ENCODE measurements at places on chromosomes 12 and 14.

- peak; percentile 66 for DNase-seq
Measured at GRCh38 chr12:2396448-2396871, 343.7 kb downstream of the CACNA1C start.

DNA sequence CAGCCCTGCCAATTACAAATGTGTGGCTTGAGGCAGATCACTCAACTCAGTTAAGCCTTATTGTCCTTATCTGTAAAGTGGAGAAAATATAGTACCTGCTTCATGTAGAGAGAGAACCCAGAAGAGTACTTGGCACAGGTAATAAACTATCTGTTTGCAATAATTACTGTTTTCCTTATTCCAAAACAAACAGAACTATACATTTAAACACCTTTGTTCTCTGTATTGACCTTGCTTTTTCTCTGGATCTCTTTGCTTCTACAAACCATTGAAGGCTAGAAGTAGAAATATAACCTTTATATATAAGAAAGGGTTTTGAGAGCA lies 70.8 kb upstream of the SRSF5 start:
- no peak for DNase-seq

DNA sequence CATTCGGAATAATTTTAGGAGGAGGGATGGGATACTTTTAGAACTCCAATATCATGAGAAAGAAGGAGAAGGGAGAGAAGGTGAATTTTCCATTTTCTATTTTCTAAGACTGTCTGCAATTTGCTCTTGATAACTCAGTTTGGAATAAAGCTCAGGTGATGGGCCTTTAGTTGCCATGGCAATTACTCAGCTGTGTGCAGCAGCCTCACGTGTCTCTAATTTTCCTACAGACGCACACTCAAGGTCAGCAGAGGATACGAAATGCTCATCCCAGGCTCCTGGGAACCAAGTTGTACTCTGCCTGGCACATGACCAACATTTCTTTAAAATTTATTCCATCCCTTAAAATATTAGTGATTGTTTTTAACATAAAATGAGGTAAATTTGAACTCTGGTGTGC lies 76.7 kb downstream of the TTC8 start:
- no peak for DNase-seq

DNA sequence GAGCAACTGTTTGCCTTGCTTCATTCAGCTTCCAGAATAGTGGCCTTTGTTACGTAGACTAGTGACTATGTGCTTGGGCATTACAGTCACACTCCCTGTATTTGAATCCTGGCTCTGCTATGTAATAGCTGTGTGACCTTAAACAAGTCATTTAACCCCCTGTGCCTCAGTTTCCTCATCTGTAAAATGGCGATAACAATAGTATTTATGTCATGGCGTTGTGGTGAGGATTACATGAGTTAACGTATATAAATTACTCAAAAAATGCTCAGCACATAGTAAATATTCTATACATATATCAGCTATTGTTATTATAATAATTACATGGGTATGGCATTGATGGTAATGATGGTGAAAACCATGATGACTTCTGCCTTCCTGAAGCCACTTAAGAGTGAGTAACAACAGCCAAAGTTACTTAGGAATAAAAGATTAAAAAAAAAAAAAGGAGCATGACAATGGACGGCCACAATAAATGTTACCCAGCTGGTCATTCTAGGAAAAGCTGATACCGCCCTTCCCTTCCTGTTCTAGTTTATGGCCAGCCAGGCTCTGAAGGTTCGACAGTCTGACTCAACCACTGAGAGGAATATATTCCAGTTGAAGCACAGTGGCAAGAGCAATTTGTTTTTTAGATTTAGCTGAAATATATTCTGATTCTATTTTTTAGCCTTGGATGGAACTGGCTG lies 9.9 kb upstream of the ADIPOR2 start:
- DNase-seq: no peak

GRCh38 chr12:102441077-102441596 lies 39.2 kb downstream of the IGF1 start:
- DNase-seq: no peak

DNA sequence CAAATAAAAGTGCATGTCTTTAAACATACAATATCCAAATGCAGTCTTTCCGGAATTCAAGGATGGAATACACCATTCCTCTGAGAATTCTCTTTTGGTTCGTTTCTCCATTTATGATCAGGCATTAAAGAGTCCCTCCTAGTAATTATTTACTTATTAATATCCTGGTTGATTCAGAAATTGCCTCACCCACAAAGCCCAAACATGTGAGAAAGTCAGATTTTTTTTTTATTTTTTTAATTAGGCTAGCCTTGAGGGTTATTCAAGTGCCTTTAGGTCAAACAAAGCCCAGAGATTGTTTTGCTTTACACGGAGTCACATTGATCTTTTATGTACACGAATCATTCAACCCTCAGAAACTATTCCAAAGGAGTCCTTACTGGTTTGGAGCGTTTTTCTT lies 6.4 kb upstream of the TSPAN8 start:
- no peak for DNase-seq

GRCh38 chr12:28958553-28959195 lies 190.4 kb upstream of the FAR2 start:
- DNase-seq: no peak

GRCh38 chr12:130787445-130788410 lies 51.3 kb downstream of the STX2 start:
- no peak for DNase-seq

DNA sequence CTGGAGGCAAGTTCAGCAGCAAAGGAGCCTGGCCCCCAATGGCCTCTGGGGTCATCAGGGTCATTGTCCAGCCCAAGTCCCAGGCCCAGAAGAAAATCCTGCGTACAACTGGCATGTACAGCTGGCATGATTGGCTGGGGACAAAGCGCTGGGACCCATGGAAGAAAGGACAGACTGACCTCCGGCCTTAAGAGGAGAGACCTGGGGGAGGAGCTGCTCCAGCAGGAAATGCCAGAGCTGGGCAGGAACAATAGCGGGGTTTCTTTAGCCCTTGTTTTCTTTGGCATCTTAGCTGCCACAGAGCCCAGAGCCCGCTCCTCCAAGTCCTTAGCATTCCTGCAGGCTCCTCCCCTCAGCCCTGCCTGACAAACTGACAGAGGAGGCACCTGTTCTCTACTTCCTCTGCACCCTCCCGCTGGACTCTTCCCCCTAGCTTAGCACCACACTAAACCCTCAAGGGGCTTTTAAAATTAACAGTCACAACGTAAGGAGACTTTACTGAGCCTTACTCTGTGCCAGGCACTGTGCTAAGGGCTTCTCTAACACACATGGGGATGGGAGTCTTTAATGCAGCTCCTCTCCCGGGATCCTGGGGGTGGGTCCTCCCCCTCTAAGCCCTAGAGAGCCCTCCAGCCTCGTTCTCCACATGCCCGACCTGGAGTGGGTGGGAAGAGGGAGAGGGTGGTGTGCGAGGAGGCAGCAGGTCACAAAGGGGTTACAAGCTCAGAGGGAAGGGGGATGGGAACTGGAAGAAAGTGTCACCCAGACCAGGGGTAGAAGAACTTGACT lies 1.8 kb upstream of the AQP5 start:
- no peak for DNase-seq

- DNase-seq: no peak
Measured at GRCh38 chr14:22685467-22685866, 41.3 kb upstream of the OR6J1 start.

DNA sequence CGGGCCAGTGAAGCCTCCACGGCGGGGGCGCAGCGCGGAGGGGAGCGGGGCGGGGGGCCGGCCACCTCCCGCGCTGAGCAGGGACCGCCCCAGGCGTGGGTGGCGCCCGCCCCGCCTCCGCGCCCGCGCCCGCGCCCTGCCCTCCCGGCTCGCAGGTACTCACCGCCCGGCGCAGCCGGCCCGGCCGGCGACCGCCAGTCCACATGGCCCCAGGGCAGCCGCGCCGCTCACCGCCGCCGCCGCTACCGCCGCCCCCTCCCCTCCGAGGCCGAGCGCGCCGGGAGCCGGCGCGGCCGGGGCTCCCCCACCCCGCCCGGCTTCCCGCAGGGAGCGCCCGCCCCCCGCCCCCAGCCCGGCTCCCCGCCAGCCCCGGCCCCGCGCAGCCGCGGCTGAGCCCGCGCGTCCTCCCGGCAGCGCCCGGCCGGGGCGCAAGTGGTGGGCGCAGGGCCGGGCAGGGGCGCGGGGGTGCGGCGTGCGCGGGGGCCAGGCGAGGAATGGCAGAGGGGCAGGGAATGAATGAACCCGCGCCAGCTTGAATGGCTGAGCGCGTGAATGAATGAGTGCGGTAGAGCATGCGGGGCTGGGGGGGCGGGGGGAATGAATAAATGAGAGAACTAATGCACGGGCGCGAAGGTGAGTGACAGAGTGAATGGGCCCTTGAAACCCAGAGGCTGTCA lies at the start of gene BEGAIN:
Gene BEGAIN, minus strand, starts transcription at position 332 of the 677 bp plus-strand sequence. Its CDS starts 127 bp downstream, at position 205.
- no peak for DNase-seq

DNA sequence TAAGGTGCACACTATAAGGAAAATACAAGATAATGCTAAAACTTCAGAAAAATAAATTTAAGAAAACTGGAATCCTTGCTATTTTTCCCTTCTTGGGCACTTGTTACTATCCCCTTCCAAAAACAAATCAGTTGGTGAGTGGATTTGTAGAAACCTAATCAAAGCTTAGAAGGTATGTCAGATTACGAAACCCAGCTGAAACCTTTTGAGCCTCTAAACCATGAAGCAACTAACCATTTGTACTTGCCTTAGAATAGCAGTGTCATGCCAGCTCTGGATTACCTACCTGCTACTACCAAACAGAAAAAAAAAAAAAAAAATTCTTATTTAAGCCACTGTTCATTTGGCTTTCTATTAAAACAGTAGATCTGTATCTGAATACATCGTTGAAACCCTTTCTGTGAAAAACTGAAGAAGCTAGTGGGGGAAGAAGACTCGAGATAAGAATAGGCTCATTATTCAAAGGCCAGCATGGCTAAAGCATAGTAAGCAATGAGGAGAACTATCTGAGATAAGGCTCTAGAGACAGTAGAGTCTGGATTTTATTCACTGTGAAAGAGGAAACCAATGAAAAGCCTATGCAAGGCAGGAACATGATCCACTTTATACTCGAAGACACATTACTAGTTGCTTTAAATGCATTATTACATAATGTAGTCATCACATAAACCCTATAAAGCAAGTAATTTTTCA lies 30.2 kb downstream of the OSBPL8 start:
- DNase-seq: no peak

DNA sequence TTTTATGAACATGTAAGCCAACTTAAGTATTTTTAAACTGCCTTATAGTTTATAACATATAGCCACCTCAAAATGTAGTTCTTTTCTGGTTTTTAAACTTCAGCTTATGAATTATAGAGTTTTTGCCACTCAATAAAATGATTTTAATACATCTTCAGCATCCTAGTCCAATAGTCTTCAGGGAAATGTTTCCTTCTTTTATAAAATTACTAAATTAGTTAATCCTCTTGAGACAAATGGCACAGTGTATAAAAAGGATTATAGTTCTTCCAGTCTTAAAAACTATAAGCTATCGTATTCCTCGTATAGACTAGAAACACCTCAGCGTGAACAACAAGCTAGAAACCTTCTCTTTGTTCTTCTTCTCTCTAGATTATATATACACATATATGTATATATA lies at the start of gene OR6C74:
Gene OR6C74, plus strand, starts transcription at position 301 of the 400 bp plus-strand sequence. CDS start 2,679 bp downstream, outside the sequence.
- DNase-seq: no peak

- DNase-seq: no peak
Measured at GRCh38 chr12:93699271-93700145, 22.3 kb downstream of the CRADD start.

DNA sequence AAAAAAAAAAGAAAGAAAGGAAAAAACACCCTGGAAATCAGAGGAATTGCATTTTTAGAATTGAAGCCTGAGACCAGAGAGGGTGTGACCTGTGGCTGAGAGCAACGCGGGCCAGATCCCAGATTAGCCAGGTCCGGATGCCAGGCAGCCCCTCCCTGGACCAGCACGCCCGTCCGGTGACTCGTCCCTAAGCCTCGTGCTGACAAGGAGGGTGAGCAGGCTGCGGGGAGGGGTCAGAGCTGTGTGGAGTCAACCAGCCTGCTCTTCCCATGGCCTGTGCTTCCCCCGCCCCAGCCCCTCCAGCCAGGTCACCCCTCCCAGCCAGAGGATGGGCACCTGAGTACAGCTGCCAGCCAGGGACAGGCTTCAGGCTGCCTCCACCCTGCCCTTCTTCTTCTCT lies 4.2 kb upstream of the KLC1 start:
- DNase-seq: peak; percentile 73

DNA sequence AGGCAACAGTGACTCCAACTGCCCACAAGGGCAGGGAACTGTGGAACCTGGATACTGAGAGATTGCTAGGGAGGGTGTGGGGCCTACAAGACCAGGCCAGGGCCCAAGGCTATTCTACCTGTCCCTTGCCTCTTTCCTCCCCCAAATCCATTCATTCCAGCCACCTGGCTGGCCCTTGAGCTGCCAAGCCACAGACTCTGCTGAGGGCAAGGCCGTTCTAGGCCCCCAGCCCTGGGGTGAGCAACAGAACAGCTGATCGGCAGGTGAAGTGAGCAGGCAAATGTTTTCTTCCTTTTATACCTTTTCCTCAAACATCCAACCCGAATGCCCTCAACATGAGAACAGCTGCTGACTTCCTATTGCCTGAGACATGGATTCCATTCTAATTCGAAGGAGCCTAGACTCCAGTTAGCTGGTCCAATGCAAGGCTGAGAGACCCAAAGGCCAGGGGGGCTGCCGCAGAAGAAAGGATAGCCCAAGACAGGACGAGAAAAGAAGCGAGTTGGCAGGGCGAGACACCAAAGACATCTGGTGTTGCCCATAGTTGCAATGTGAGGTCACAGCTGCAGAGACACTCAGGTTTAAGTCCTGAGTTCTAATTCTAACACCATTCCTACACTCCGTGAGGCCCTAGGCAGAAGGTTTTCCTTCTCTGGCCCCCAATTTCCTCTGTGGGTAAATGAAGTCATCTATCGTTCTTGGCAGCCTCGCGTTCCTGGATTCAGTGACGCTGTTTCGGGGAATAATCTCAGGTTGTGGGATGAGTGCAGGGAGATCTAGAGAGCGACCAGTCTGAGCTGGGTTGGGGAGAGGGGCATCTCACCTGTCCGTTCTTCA lies 1.7 kb downstream of the C1QL4 start:
- DNase-seq: no peak

DNA sequence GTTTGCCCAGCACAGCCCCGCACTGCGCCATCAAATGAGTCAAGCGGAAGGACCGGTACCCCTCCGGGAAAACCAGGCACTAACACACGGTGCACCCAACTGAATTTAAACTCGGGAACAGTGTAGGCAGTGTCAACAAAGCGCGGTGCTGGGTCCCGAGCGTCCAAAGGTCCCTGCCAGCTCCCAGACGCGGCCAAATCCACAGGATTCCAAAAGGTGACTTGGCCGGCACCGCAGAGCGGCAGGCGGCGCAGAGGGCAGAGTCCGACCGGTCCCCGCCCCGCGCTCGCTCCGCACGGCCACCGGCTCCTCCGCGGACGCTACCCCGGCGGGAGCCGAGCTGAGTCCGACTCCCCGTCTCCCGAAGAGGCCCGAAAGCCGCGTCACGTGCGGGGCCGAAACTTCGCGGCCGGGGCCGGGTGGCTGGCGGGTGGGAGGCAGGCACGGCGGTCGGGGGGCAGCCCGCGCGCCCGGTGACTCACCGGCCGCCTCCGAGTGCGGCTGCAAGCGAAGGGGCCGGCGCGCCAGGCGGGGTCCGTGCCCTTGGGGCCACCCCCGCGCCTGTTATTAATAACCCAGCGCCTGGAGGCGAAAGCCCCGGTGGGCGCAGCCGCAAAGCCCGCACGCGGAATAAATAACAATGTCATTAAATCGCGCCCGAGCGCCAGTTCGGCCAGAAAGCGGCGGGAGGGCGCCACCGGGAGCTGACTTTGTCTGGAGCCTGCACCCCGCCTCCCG lies 863 bp downstream of the DENND5B start:
- peak; percentile 52 for DNase-seq

GRCh38 chr14:50954811-50955372 lies 10.6 kb upstream of the PYGL start:
- no peak for DNase-seq

GRCh38 chr12:68559246-68559645 lies 51.5 kb upstream of the RAP1B start:
- DNase-seq: no peak
